Inflammatory macrophage (primary cell): ENCODE measurements at places on chromosomes 2 and 18.
A peak's percentile ranks its signal among the peaks of the same experiment; 100 is the strongest.

- no peak for DNase-seq
Measured at GRCh38 chr2:238905644-238906043, 57.8 kb downstream of the TWIST2 start.

- DNase-seq, result no peak
Measured at GRCh38 chr2:98736464-98736889, 5.5 kb upstream of the MGAT4A start.

DNA sequence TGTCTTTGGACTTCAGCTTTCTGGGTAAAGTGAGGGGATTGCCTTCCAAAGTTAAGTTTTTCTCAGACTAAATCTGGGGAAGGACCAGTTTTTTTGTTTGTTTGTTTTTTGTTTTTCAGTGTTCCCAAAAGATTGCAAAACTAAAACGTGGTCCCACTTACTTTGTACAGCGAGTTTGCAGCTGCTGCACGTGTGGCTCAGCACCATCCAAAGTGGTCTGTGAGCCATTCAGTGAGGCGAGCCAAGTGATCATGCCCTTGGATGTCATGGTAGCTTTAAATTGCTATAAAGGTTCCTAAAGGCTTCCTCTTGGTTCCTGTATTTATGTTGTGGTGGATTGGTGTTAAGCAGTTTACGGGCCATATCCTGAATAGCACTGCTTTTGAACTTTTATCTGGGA lies 23.0 kb downstream of the TET3 start:
- DNase-seq, result no peak

DNA sequence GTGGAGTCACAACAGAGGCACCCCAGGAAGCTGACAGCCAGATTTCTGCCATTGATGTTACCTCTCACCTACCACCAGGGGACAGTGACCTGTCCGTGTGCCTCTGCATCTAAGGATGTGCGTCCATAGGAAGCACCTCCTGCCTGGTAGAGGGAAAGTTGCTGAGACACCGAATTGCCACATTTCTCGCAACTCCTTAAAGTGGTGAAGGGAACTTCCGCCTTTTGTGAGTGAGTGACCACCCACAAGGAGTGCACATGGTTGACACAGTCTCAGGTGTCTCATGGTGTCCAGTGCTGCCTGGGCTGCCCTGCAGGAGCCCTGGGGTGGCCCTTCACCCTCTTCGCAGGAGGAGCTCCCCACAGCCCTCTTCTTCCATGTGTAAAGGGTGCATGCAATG lies 201.8 kb downstream of the GBX2 start:
- DNase-seq, result no peak

- DNase-seq, result no peak
Measured at GRCh38 chr2:151181524-151181923, 80.1 kb downstream of the RBM43 start.

DNA sequence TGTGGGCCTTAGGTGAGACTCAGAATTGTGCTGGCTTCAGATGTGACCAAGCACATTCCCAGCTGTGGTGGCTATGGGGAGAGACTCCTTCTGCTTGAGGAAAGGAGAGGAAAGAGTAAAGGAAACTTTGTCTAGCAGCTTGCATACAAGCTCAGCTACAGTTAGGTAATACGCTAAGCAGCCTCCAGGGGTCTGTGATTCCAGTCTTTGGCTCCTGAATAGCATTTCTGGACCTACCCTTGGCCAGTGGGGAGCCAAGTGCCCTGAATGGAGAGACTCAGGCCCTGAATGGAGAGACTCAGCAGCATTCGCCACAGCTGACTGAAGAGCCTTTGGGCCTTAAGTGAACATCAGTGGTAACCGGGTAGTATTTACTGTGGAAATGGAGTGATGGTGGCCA lies 227.4 kb upstream of the CDH7 start:
- no peak for DNase-seq

DNA sequence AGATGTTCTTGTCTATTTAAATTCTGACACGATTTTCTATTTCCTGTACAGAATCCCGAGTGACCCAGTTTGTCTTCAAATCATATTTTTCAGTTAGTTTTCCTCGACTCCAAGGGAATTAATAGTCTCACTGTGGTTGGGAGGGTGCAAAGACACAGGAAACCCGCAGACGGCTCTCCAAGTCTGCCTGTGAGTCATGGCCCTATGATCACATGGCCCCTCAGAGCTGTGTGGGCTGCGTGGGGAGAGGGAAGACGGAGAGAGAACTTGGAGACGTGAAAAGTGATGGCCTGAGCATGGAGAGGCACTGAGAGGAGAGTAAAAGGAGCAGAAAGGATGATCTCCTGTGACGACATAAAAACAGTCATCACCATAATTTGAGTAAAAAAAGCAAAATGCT lies 989.9 kb downstream of the DCDC2C start:
- no peak for DNase-seq

DNA sequence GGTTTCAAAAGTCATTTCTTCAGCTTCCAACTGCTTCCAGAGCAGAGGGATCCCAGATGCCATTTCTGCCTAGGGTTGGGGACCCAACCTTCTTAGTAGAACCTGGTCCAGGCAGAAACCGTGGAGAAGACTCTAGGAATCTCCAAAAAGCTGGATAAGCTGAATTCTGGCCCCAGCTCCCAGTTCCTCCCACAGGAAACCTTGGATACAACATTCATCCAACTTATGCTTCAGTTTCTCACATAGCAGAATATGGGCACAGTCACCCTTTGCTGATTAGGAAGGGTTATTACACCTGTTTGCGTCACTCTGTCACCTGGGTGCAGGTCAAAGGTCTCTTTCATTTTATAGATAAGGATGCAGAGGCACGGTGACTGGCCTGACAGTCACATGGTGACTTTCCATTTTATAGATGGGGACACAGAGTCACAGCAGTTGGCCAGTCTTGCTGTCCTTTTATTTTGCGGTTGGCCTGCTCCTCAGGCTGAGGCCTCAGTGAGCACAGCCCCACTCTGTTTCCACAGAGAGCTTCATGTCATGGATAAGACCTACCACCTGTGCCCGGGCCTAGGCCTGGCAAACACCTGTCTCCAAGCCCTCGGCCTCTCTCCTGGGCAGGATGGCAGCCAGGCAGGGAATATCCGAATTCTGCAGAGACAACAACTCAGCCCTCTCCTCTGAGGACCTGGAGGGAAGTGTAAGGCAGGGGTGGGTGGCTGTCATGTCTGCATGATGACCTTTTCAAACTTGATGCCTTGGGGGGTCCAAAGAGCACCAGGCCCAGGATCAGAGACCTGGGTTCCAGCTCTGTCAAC lies 148.8 kb downstream of the SMAD7 start:
- DNase-seq, result no peak

DNA sequence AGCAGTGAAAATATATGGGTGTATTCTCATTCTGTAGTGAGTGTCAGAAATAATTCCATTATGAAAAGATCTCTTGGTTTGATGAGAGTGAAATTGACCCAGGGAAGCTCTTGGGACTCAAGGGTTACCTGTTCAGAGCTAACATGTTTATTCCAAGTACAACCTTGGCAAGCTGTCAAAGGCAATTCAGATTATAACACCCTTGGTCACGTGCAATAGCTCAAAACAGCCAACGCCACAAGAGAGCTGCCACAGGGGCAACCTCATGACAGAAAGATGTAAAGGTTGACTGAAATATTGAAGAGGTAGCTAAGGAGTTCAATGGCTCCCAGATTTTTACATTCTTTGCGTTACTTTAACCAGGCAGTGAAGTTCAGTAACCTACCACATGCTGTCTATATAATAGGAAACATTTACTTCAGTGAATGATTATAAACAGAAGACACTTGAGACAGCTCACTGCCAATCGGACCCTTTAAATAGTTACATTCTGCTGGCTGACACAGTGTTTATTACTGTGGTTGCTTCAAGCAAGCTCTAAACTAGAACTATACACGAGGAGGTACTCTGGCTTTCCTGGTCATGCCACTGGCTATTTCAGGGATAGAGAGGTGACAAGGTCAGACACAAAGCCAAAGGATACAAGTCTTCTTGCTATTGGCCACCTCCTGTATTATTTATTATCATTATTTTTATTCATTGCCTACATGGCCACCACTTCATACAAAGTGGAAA lies 187.3 kb downstream of the PID1 start:
- DNase-seq, result no peak

GRCh38 chr2:41199334-41199733 lies 747.4 kb upstream of the SLC8A1 start:
- no peak for DNase-seq

GRCh38 chr2:22279541-22279940 lies 1105.4 kb upstream of the KLHL29 start:
- no peak for DNase-seq

DNA sequence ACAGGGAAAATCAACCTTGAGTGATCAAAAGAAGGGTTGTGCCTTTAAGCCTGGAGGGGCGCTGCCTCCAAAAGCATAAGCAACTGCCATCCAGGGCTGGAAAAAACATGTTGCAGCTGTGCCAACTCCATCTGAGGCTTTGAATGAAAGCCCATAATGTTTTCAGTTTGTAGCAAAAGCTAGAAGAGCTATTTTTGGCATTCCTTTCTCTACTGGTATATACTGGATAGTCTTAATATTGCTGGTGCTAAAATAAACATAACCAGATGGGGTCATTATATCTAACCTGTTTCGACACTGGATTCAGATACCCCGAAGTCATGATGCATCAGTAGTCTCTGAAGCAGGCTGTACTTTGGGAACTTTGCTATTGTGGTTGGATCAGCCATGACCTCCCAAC lies 25.1 kb downstream of the ANXA4 start:
- no peak for DNase-seq

- no peak for DNase-seq
Measured at GRCh38 chr2:127074358-127074757, 32.6 kb downstream of the BIN1 start.

- DNase-seq, result no peak
Measured at GRCh38 chr2:128717758-128718710, 399.4 kb upstream of the HS6ST1 start.

DNA sequence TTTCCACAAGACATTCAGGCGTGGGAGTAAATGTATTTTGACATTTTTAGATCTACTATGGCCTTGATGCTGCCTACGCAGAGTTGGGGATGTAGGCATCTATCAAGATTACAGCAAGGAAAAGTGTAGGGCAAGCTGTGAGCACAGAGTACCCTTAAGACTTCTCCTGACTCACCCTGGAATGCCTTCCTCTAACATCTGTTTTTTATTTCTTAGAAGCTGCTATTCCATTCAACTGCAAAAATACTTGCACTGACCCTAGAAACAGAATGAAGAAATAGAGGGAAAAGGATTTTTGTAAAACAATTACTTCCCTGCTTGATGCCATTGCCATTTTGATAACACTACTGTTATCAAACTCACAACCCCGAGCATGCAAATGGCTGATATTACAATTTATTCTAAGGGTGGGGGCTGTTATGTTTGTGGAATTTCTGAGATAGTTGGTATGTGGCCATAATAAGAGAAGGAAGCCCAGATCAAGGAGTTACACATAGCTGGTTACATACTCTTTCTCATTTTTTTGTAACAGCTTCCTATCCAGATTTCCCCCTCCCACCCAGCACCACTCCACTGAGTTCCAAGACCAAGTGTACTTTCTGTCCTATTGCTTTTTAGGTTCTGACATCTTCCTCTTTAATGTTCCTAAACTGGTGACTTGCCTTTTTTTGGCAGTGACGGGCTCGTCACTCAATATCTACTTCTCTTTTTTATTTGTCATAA lies 6.0 kb upstream of the ROCK1 start:
- DNase-seq, result peak; percentile 97

DNA sequence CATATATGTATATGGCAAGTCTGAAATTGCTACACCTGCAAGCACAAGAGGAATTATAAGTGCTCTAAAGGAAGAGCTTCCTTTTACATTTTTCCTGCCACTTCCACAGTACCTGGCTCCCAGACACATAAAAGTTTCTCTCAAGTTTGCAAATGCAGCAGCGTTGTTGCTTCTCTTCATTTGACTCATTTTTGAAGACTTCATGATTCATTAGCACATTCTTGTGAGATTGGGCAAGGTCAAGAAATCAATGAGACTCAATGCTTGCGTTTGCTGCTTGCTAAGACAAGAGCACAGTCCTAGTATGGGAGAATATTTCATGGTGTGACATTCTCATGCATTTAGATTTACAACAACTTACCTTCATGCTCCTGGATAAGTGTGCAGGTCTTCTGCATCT lies 42.6 kb upstream of the PDCL3 start:
- DNase-seq, result no peak

DNA sequence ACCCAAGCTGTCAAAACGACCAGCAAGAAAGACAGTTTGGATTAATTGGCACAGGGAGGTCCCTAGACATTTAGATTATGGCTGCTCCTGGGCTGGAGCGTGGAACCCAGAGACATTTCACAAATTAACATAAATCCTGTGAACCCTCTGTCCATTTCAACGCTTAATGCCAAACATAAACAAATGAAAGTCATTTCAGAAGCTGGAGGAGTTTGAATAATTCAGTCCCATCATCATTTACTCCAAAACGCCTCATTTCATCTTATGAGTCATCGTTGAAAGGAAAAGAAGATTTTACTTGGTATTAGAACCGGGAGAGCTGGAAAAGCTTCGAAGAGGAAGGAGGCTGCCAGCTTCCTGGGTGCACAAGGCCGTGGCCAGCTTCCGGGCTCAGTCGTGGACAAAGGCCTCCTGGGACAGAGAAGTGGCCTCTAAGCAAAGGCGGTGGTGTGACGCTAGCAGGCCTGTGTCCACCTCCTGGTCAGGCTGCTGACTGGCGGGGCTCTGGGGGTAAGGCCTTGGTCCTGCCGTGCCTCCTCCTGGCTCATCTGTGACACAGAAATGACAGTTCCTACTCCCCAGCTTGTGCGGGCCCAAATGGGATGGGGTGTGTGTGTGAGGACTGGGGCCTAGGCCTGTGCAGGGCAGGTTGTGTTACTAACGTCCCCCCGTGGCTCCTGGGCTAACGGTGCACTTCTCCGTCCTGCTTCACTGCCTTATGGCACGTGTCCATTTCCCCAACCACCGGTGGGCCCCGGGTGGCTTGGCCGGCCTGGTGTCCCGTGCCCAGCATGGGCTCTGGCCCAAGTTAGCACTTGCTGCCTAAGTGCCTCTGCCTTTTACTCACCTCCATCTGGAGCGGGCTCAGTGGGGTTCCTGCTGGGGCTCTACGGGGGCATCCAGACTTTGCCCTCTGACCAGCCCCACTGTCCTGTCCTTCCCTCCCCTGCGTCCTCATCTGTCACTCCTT lies 71.6 kb downstream of the RRM2 start:
- no peak for DNase-seq

GRCh38 chr2:57479981-57480380 lies 566.6 kb upstream of the VRK2 start:
- DNase-seq, result no peak

GRCh38 chr2:944693-945092 lies 6.0 kb upstream of the SNTG2 start:
- DNase-seq, result no peak
